ENCODE measurements at places on chromosomes 12 and 14. TPM values are rescaled to one million over a fixed set of nuclear protein-coding genes. Genes with fewer than 3 reads are reported as not detected.

HOXC6 gene
- total RNA-seq, result not detected

POTEG gene
- not detected for total RNA-seq

- peaks cover 13% of the 10 kb centered on the region for H3K4me1 ChIP-seq
- no peak overlapping the region for H3K4me3 ChIP-seq
- no peak for DNase-seq
- H3K27ac ChIP-seq, result no peak overlapping the region
Measured at GRCh38 chr14:88834883-88835431, 10.5 kb downstream of the TTC8 start.

DNA sequence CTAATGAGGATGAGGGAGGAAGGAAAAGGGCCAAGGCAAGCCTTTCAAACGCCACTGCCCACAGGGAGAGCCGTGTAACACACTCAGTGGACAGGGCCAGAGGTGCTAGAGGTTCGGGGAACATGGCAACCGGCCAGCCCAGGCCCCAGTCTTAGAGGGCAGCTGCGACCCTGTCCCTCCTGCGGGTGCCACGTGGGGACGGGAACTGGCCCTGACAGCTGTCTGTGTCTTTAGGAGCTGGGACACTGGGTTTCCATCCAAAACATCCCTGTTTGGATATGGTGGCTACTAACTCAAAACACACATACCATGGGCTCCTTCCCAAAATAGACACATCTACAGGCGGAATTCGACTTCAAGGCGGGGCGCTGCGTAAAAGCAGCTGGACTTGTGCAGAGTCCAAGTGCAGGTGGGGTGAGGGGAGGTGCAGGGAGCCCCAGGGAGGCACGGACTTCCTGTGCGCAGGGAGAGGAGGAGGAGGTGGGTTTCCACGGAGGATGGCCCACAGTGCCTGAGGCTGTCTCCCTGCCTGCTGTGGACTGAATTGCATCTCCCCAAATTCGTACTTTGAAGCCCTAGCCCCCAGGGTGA is 184.7 kb downstream of the PIWIL1 start:
- H3K36me3 ChIP-seq, result no peaks in the 10 kb centered on the region
- no peak for DNase-seq
- no peak overlapping the region for H3K4me3 ChIP-seq
- H3K27ac ChIP-seq, result no peak overlapping the region
- H3K27me3 ChIP-seq, result peaks cover 11% of the 10 kb centered on the region
- H3K4me1 ChIP-seq, result no peaks in the 10 kb centered on the region

- no peak for DNase-seq
- H3K4me1 ChIP-seq, result no peaks in the 10 kb centered on the region
- H3K27me3 ChIP-seq, result no peaks in the 10 kb centered on the region
- H3K4me3 ChIP-seq, result no peak overlapping the region
- no peak overlapping the region for H3K27ac ChIP-seq
- no peaks in the 10 kb centered on the region for H3K36me3 ChIP-seq
Measured at GRCh38 chr14:44081146-44081545, 425.9 kb downstream of the FSCB start.

DNA sequence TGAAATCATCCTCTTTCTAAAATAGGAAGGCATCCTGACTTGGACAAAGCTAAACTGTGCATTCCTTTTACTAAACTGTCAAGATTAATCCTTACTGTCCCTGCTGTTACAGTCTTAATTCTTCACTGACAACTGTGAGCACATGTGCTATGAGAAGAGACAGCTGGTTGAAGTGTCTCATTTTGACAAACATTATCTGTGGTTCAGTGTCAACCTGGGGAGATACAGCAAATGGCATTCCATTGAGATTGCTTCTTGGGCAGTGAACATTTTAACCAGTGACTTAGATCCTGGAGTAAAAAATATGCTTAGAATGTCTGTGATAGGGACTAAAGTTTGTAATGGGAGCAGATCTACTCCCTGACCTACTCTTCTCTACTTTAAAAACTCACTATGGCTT is 552.6 kb upstream of the ATP2B1 start:
- no peaks in the 10 kb centered on the region for H3K36me3 ChIP-seq
- no peak for DNase-seq
- no peak overlapping the region for H3K27ac ChIP-seq
- no peaks in the 10 kb centered on the region for H3K4me1 ChIP-seq
